ENCODE measurements at places on chromosomes 13 and 19.

DNA sequence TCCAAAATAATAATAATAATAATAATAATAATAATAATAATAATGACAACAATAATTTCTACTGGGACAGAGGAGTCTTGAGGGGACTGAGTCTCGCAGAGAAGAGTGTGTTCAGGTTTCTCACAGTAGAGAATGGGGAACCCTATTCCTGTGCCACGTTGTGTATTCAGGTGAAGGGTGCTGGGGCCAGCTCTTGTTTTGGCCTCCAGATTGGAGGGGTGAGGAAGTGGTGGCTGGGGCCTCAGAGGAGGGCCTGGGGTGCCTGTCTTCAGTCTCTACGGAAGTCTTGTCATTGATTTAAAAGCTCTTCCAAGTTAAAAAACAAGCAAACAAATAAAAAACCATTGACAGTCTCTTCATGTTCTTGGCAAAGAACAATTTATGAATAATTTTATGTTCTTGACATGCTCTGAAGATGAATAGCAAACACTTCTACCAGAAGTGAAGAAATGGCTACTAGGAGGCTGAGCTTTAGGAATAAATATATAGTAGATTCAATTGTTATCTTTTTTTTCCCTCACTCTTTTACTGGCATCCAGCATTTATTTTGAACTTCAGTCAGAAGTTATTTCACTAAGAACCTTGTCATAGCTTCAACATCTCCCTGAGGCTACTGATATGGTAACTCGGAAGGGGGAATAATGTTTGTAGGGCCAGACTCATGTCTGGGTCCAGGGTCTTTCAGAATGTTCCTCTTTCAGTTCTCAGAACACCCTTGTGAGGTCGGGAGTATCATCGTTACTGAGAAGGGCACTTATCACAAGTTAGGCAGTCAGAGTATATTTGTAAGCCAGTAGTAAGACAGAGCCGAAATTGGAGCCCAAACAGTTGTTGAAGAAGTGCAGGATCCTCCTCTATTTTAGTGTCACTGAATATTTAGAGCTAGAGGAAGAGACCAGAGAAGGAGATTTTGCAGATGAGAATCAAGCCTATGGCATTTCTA lies 13.1 kb downstream of the LRCH1 start:
- no peak for DNase-seq

DNA sequence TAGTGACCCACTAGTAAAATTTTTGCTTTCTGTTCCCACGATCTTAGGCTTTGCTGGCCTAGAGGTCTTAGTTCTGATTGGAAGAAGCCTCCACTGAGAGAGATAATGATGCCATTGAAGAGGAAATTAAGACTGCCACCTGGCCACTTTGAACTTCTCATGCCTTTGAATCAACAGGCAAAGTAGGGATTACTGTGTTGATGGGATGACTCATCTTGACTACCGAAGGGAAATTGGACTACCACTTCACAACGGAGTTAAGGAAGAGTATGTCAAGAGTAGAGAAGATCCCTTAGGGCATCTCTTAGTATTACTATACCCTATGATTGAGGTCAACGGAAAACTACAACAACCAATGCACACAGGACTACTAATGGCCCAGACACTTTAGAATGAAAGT lies 12.7 kb upstream of the FREM2 start:
- DNase-seq = no peak

DNA sequence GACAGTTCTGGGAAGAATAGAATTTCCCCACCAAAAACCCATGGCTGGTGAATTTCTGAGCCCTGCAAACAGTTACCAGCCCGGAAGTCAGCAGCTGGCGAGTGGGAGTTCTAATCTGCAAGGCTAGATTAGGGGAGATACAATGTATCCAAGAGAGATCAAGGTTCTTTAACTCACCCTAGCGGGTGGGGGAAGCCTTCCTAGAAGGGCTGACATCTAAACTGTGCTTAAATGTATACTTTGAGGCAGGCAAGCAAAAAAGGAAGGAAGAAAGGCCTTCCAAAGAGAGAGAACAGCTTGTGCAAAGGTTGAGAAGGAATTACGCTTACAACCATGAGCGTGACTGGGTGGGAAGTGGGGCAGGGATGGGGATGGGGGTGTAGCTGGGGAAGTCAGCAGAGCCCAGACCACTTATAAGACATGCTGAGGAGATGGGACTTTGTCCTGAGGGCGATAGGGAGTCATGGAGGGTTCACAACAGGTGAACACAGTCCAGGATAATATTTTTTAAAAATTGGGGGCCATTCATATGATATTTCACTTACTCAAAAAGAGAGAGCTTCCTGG lies 20.8 kb upstream of the ZNRF4 start:
- no peak for DNase-seq

DNA sequence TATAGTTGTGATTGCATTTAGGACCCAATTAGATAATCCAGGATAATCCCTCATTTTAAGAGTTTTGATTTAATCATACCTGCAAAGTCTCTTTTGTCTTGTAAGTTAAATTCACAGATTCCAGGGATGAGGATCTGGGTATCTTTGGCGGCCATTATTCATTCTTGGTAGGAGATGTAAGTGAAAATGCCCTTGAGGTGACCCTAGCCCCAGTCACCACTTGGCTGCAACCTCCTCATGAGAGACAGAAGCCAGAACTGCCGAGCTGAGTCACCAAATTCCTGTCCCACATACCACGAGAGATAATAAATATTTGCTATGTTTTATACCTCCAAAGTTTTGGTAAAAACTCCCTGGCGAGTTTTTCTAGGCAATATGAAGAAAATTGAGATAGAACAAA lies 389.4 kb downstream of the RFC3 start:
- no peak for DNase-seq

DNA sequence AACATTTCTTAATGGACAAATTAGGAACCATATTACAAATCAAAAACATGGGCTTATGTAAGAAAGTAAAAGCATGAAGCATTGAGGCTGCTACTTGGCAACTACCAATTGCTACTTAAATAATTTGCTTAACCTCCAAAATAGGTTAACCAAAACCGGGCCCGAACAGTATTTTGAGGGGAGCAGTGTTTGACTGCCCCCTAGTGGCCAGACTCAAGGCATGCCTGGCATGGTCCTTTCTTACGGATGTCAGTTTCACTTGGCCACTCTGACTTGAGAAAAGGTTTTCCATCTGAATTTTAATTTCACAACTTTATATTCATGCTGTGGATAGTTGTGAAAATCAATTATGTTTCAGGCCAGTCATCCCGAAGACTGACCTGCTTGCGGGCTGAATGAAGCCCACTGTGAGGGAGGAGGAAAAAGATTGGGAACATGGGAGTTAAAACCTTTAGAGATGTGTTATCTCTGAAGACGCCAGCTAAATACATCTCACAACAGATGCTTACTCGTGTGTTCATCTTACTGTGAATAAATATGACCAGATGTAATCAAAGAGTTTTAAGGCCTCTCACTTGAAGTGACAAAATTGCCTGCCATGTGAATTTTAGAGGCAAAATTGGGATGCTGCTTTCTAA lies 2.9 kb downstream of the RXFP2 start:
- DNase-seq = peak; percentile 69

- no peak for DNase-seq
These were observed 52.8 kb downstream of the AKAP11 start for GRCh38 chr13:42324704-42325103.

GRCh38 chr19:43574424-43575155 lies 737 bp downstream of the XRCC1 start:
- DNase-seq = no peak

- no peak for DNase-seq
These were observed 10.4 kb upstream of the ASF1B start for GRCh38 chr19:14146789-14147216.

DNA sequence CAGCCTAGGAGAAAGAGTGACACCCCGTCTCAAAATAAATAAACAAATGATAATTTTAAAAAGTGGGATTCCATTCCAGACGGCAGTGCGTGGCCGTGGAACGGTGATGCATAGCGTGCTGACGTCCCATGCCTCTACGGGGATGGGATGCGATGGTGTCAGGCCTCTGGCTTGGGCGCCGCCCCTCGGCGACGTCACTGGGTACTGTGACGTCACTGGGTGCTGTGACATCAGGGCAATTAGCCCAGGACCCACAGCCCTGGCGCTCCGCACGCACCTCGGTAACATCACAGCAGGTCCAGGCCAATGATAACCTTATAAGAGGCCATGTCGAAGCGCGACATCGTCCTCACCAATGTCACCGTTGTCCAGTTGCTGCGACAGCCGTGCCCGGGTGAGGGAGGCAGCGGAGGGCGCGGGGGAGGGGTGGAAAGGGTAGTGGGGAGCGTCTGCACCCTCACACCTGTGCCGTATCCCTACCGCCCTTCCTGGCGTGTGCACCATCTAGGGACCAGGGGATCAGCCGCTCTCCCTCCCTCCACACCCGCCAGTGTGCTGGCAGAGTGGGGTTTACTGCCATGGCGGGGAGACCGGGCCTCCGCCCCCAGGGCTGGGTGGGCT lies at the start of gene GAPDHS:
Gene GAPDHS, plus strand, starts transcription at position 256 of the 621 bp plus-strand sequence. Its CDS starts 72 bp downstream, at position 328.
- DNase-seq = no peak

- no peak for DNase-seq
These were observed 45.8 kb downstream of the CAPN12 start for GRCh38 chr19:38698225-38699026.

GRCh38 chr19:10654610-10655456 lies 687 bp downstream of the ILF3 start:
- peak; percentile 75 for DNase-seq

- no peak for DNase-seq
These were observed 4.0 kb downstream of the P2RY11 start for GRCh38 chr19:10115392-10116084.

DNA sequence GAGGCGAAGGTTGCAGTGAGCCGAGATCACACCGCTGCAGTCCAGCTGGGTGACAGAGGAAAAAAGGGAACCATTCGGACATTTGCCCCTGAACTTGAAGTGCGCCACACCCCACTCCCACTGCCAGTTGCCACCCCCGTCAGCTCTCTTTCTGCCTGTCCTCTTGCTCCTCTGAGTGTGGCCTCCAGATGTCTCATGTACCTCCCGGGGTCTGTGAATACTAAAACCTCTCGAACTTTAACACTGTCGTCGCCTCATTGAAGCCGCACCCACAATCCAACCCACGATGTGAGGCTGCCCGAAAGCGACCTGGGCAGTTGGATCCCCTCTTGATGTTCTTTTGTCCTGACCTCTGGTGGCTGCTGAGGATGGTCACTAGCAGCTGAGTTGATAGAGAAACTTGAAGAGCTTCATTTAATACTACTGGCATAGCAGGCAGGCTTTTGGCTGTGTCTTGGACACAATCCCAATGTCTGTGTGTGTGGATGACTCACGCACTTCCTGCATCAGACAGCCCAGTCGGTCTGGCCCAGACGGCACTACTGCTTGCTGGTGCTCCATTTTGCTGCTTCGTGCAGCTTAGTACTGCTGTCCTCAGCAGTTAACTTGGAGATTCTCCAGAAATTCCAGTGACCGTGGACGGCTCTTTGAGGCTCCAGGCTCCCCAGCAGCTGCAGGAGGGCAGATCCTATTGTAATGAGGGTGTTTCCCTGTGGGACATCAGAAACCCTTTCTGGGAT lies 4.2 kb downstream of the FPR3 start:
- no peak for DNase-seq

DNA sequence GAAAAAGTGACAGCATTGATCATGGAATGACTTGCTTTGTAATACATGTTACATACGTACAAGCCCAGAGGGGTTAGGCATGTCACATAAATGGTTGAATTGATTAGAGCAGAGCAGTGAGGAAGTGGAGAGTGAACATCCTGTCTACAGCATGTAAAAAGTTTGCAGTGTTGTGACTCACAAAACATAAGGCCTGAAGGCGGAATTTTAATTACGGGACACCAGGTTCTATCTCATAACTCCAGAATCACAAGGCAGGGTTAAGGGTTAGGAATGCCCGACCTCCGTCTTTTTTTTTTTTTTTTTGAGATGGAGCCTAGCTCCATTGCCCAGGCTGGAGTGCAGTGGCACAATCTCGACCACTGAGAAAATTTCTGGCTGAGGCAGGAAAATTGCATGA lies 83.9 kb downstream of the MUC16 start:
- no peak for DNase-seq
